Activated T-cell treated with anti-CD3 and anti-CD28 coated beads, Interleukin-2, amount 50 U/mL, for 4 hours (primary cell): ENCODE measurements at places on chromosomes 12 and 14. TPM values are rescaled to one million over a fixed set of nuclear protein-coding genes. Genes with fewer than 3 reads are reported as not detected.

Gene LGR5
- not detected for total RNA-seq

Gene C12orf56
- total RNA-seq, result not detected

Gene GSG1
- total RNA-seq, result not detected

Gene ZFHX2
- total RNA-seq, result 1.1 TPM

Gene NCKAP5L
- total RNA-seq, result 6.8 TPM

Gene CLSTN3
- total RNA-seq, result 12.2 TPM

- no peak for DNase-seq
These were observed 39.5 kb downstream of the EVL start for GRCh38 chr14:100104523-100105300.

GRCh38 chr12:6959058-6959804, 8.1 kb downstream of the PTPN6 start:
- DNase-seq, result peak; percentile 68

GRCh38 chr12:27516625-27517024, 7.4 kb upstream of the PPFIBP1 start:
- no peak for DNase-seq

GRCh38 chr14:28709571-28710305, 56.8 kb upstream of the FOXG1 start:
- DNase-seq, result no peak

- DNase-seq, result no peak
These were observed 36.3 kb upstream of the NTF3 start for GRCh38 chr12:5395443-5396271.

DNA sequence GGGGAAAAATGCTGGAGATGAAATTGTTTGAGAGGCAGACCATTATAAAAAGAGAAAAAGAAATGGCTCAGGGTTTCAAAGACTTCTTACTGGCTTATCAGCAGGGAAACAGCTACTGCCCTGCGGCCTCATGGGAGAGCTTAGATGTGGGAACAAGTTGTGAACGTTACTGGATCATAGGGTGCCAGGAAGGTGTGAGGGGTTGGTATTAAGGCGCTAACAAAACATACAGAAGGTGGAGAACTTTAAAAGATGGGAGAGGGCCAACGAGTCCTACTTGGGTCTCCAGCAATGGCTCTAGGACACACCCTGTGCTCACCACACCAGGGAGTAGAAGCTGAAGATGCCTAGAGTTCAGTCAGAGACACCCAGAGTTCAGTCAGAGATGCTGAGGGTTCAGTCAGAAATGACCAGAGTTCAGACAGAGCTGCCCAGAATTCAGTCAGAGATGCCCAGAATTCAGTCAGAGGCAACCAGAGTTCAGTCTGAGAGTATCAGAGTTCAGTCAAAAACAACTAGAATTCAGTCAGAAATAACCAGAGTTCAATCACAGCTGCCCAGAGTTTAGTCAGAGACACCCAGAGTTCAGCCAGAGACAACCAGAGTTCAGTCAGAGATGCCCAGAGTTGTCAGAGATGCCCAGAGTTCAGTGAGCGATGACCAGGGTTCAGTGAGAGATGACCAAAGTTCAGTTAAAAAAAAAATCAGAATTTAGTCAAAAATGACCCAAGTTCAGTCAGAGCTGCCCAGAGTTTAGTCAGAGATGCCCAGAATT, 1103.6 kb downstream of the BCL11B start:
- no peak for DNase-seq

- peak; percentile 68 for DNase-seq
These were observed at the start of gene KCNMB4 for GRCh38 chr12:70365648-70366518. Gene KCNMB4 (plus strand): TSS chr12:70366290. CDS start chr12:70366735, 445 bp downstream.
